Heart left ventricle (tissue), 16 donors: ENCODE measurements at places on chromosomes 13 and 19. TPM values are rescaled to one million over a fixed set of nuclear protein-coding genes. Genes with fewer than 3 reads are reported as not detected.

CDX2 gene
- polyA plus RNA-seq: not detected

ZNF835 gene
- polyA plus RNA-seq: 1.2 TPM

PLK5 gene
- polyA plus RNA-seq: 0.30 TPM

APLP1 gene
- 2.1 TPM for polyA plus RNA-seq

LILRB3 gene
- polyA plus RNA-seq: 3.7 TPM

RINL gene
- polyA plus RNA-seq: 5.6 TPM

ZNF418 gene
- 8.6 TPM for polyA plus RNA-seq

YJU2 gene
- polyA plus RNA-seq: 26.7 TPM

ING1 gene
- polyA plus RNA-seq: 18.0 TPM

MIR17HG gene
- 1.9 TPM for polyA plus RNA-seq

PRKCG gene
- not detected for polyA plus RNA-seq

TSSK6 gene
- 0.57 TPM for polyA plus RNA-seq

LSR gene
- 4.8 TPM for polyA plus RNA-seq

GRIN2D gene
- polyA plus RNA-seq: 0.15 TPM

PCP2 gene
- 0.62 TPM for polyA plus RNA-seq

CGB3 gene
- not detected for polyA plus RNA-seq

BCAM gene
- polyA plus RNA-seq: 126 TPM

DNA sequence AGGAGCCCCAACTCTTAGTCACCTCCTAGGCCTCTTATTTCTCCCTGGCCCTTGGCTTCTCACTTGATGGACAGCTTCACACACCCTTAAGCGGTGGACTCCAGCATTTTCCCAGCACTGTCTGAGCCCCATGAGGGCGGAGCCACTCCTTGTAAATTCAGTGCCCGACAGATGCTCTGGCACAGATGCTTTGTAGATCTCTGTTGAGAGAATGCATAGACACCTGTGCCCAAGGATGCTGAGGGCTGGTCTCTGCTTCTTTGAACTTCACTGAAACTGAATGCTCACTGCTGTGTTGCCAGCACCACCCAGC, 3.3 kb downstream of the SYCN start:
- no peak for DNase-seq

GRCh38 chr19:23403581-23404324, 8.5 kb upstream of the ZNF91 start:
- DNase-seq: no peak

DNA sequence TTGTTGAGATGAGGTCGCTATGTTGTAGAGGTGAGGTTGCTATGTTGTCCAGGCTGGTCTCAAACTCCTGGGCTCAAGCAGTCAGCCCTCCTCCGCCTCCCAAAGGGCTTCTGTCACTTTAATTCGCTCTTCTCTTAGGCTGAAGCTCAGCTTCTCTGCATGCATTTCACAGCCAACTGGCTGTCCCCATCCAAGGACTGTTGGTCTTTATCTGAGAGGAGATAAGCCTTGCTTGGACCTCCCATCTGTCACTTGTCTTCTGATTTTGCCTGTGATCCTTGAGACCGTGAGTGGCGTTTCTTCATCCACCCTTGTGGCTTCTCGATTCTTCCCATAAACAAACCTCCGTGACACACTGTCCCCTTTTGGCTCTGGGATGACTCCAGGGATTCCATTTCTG, 24.4 kb downstream of the CERS1 start:
- DNase-seq: no peak

DNA sequence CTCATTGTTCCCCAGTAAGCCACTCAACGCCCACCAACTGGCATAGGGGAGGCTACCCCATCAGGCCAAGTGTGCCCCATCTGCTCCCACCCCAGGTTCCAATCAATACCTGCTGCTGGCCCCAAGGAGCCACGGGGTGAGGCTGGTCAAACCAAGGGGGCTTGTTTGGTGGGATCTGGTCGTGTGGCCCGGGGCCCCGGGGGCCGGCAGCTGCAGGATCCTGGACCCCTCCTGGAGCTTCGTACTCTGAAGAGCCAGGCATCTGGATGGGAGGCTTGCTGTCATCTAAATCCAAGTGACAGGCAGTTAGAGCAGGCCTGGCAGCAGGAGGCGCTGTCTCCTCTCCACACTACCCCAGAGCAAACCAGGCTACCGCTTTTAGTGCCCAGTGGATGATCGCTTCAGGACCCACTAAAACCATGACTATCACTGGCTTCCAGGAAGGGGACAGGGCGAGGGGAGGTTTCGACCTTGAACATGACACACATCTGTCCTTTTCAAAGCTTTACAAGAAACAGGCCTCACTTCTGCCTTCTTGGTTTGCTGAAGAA, 14.2 kb downstream of the CHERP start:
- no peak for DNase-seq

DNA sequence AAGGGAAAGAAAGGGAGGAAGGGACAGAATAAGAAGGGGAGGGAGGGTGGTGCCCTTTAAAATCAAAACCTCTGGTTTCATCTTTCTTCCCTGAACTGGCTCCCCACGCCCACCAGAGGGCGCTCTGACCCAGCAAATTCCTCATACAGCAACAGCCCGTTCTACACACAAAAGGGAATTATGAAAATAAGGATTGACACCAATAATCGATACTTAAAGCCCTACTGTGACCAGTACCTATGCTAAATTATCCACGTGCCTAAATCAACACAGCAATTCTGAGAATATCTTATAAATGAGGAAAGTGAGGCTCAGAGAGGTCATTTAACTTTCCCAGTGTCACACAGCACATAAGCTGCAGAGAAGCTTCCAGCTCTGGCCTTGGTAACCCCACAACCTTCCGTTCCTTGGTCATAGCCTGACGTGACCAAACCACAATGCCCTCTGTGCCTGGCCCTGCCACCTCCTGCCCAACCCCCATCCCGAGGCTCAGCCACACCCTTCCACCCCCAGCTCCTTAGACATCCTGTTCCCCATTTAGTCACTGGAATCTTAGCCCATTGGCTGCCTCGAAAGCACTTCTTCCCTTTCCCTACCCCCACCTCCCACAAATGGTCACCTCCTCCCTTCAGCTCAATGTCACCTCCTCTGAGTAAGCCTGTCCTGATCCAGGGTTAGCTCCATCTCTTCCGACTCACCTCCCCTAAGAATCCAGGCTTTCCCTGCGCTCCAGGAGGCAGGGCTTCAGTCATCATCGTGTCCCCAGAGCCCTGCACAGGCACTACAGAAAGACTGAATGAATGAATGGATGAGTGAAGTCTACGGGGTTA, 34.2 kb upstream of the PNMA8B start:
- DNase-seq: peak; percentile 61

- no peak for DNase-seq
Observed at GRCh38 chr13:42393573-42394360, 121.8 kb downstream of the AKAP11 start.

- DNase-seq: no peak
Observed at GRCh38 chr13:112894423-112894672, 74.7 kb upstream of the MCF2L start.

GRCh38 chr13:42039946-42040729, 8.3 kb upstream of the DGKH start:
- peak; percentile 95 for DNase-seq

- DNase-seq: no peak
Observed at GRCh38 chr13:21777166-21777565, 106.3 kb downstream of the FGF9 start.

DNA sequence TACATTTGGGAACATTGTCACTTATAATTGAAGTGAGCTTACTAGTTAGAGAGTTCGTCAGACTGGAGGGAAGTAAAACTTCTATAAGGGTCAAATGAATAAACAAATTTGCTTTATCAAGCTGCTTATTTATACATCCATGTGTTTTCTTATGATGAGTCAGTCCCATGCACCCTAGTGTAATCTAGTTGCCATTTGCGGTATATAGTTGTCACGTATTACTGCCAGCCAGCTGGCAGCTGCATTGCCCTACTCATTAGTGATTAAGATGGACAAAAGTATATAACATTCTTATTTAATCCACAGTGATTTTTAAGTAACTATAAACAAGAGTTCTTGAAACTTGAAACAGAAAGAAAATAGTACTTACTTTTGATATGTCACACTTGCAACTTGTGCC, 182.4 kb downstream of the GPC6 start:
- no peak for DNase-seq

DNA sequence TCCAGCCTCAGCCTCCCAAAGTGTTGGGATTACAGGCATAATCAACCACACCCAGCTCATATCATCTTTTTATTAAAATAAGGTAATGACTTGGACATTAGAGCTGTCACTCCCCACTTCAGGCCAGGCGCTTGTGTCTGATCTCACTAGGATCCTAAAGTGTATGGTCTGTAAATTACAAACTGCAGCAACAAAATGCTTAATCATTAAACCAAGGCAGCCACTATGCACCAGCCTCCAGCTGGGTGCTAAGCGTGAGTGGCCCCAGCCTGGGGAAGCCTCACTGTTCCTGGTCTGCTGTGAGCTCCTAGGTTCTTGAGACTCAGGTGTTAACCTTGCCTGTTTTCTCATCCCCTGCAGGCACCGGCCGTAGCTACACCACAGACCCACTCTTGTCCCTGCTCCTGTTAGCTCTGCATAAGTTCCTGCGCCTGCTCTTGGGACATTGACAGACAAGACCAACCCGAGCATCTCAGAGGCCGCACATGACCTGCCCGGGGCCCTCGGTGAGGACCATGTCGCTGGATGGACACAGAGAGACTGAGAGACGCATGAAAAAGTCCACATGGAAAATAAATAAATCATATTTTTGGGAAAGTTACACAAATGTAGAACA, 37.8 kb downstream of the VSTM2B start:
- no peak for DNase-seq

DNA sequence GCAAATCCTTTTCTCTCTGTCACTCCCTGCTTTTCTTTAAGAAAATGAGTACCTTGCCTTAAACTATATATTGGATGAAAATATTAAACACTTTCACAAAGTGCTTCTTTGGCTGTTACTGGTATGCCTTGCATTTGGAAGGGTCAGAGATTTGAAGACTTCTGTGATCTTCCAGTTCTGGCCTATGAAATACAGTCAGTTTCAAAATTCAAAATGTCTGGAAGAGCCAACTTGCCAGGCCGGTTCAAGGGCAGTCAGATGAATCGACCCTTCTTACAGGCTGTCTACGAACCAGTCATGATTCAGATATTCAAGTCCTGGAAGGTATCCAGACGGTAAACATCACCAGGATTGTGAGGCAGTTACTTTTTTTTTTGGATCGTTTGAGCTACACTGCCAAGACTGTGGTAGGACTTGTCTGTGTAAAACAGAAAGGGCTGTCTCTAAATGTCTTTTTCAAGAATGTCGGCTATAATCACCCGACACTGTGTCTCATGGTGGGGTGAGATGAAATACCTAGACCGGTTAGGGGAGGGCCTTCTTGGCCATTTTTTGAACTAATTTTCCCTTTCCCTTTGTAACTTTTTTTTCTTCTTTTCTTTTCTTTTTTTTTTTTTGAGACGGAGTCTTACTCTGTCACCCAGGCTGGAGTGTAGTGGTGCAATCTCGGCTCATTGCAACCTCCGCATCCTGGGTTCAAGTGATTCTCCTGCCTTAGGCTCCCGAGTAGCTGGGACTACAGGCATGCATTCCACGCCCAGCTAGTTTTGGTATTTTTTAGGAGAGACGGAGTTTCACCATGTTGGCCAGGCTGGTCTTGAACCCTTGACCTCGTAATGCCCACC, 11.2 kb downstream of the ACTN4 start:
- peak; percentile 66 for DNase-seq

GRCh38 chr13:100535426-100536135, 53.0 kb downstream of the GGACT start:
- no peak for DNase-seq

DNA sequence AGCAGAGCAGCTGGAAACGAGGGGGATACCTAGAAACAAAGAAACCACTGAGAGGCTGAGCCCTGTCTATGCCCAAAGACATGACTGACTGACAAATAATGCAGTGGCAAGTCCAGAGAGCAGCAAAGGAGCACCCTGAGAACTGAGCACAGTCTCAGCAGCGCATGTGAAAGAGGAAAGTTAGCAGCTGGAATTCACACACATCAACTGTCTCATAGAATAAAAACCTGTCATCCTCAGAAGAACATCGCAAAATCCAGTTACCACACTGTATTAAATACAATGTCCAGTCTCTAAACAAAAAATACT, 24.1 kb upstream of the DLEU7 start:
- no peak for DNase-seq

DNA sequence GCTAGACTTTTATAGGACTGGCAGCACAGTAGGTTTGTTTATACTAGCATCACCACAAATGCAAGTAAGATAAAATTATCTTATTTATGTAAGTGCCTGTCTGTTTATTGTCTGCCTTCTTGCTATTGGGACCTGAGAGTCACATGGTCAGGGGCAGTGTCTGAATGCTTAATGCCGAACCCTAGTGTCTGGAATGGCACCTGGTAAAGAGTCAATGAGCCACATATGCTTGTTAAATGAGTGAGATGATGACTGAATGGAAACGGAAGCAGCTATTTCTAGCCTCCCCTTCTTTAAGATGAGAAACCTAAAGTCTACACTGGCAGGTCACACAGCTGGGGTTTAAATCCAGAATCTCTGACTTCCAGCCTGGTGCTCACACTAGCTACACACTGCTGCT, 92.2 kb downstream of the STOML3 start:
- no peak for DNase-seq

- no peak for DNase-seq
Observed at GRCh38 chr19:38284422-38284821, 19.6 kb upstream of the C19orf33 start.

DNA sequence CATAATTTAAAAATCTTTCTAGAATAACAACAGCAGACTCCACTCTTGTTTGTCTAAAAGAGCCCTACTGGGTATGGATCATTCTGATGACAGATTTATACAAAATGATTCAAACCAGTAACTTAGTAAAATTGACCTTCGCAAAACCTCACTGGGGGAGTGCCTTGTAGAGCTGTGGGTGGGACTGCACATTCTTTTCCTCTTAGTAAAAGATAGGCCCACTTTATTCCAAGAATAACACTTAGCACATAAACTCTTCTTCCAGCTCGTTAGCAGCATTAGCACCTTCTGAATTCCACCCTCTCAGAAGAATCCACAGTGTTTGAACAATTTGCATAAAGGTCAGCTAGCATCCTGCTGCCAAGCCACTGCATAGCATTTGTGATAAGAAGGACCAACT, 106.8 kb downstream of the STOML3 start:
- DNase-seq: no peak

- DNase-seq: no peak
Observed at GRCh38 chr13:77811381-77811780, 107.2 kb downstream of the EDNRB start.

GRCh38 chr19:16458391-16459341, 13.1 kb downstream of the EPS15L1 start:
- DNase-seq: no peak

- DNase-seq: no peak
Observed at GRCh38 chr19:13284929-13285928, 135.0 kb downstream of the IER2 start.

DNA sequence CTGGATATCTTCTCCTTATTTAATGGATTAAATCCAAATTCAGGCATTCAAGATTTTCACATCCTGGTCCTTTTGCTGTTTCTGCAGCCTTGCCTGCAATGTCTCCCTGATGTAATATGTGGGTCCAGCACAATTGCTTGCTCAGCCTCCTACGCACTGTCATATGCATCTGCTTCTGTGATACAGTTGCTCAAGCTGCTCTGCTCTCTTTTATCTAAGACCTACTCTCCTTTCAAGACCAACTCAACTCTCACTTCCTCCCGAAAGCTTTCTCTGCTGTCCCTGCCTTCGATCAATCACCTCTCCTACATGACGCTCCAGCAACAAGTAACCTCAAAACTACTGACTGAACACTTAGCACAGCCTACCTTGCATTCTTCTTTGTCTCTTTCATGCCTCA, 138.2 kb downstream of the DCLK1 start:
- DNase-seq: no peak

GRCh38 chr13:107665926-107666458, 549.3 kb downstream of the LIG4 start:
- DNase-seq: no peak

- no peak for DNase-seq
Observed at GRCh38 chr19:35740108-35740422, 2.2 kb downstream of the IGFLR1 start.
